ENCODE measurements at places on chromosomes 7 and 10.

DNA sequence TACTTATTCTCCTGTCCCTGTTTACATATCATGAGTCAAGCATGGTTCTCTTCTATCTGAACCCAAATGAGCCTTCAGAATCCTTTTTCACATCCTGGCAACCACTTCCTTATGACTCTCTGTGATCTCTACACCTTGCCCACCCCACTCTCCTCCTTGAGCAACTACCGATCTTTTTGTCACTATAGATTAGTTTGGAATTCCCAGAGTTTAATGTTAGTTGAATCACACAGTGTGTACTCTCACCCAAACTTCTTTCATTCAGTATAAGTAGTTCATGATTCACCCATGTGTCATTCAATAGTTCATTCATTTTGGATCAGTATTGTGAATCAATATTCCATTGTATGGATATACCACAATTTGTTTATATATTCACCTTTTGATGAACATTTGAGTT lies 55.3 kb downstream of the TFAM start:
- DNase-seq, result no peak

DNA sequence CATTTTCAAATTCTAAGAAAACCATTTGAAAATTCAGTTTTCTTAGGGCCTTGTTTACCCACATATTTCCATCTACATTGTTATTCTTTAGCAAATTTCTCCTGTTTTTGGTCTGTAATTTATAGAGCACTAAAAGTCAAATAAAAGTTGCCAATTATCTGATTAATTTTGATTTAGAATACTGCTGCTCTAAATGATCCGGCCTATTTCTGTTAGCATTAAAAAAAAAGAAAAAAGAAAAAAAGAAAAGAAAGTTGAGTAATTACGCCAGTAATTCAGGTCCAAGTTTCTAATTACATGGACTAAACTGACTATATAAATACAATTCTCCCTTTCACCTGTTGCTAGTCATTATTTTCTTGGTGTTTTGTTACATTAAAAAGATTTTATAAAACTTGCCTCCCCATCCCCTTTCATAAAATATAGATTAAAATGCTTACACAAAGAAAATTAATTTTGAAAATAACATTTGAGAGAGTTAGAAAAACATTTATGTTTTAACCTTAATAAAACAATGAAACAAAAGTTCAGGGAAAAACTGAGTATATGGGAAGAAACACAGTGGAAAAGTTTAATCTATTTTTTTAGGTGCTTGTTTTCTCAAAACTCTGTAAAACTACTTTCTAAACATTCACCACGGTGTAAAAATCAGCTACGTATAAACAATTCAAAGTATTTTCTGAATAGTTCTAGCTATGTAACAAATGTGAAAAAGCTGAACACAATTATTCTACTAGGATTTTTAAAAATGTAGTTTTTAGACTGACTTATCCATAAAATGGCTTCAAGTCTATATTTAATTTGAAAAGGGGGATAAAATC lies 6.8 kb upstream of the COMMD3 start:
- DNase-seq, result no peak

DNA sequence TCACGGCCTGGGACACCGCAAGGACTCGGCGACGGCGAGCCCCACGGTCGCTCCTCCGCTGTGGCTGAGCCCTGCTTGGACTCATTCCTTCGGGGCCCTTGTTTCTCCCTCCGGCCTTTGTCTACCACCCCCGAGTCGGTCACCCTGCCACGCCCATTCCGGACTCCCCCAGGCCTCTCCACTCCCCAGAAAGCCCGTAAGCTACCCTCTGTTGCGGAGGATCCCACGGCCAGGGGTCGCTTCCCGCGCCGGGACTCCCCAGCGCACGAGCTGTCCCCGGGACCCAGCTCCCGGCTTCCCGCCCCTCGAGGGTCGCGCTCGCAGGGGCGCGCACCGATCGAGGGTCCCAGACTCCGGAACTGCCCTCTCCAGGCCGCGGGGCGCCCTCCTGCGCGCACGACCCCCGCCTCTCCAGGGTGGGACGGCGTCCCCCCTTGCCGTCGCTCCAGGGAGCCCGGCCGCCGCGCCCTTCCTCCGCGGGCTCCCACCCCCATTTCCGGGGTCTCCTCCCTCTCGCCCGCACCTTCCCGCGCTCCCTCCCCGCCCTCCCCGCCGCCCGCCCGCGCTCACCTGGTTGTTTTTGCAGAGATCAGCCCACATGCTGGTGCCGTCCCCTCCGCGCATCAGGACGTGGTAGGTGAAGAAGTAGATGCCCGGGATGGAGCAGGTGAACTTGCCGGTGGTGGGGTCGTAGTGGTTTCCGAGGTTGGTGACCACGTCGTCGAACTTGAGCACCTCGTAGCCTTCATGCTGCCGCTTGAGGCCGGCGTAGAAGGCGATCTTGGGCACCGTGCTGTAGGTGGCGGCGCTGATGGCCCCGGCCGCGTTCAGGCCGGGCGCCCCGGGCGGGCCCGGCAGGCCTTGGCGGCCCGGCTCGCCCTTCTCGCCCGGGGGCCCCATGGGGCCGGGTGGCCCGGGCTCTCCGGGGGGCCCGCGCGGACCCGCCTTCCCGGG lies 1.5 kb downstream of the C1QL3 start:
- no peak for DNase-seq

DNA sequence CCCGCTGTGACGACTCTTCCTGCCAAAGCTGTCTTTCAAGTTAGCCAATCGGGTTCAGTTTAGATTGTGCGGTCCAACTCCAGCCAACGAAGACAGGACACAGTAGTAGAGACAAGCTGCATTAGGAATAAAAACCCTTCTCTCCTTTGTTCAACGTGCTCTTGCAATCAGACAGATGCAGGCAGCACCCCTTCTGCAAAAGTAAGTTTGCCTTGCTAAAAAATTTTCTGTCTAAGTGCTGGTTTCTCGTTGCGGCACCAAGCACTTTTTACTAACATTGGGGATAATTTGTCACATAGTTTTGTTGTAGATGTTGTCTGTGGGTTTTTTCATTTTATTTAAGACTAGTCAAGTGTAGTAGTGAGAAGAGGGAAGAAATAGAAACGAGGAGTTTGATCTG lies 58.1 kb downstream of the MINPP1 start:
- no peak for DNase-seq

DNA sequence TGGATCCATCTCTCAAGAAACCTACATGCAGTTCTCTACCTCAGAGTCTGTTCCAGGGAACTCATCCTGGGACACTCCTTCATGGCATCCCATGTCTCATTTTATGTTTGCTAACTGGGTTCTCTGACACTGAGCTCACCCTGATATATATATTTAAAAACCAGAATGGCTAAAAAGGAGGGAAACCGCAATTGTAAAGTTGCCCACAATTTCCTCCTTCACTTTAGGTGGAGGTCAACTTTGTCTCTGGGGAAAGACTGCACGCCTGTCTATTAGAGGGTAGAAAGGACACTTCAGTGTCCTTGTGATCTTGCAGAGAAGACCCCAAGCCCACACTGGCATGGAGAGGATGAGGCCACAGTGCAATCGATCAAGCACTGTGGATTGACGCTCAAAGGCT lies 131.7 kb downstream of the TEX36 start:
- no peak for DNase-seq

GRCh38 chr7:112172870-112173567 lies 33.2 kb downstream of the DOCK4 start:
- peak; percentile 58 for DNase-seq

Measured in pons (tissue), 1 donor.